ENCODE measurements at places on chromosomes 16 and 17.

- DNase-seq: no peak
Observed at GRCh38 chr16:84486126-84486525, 18.3 kb downstream of the MEAK7 start.

DNA sequence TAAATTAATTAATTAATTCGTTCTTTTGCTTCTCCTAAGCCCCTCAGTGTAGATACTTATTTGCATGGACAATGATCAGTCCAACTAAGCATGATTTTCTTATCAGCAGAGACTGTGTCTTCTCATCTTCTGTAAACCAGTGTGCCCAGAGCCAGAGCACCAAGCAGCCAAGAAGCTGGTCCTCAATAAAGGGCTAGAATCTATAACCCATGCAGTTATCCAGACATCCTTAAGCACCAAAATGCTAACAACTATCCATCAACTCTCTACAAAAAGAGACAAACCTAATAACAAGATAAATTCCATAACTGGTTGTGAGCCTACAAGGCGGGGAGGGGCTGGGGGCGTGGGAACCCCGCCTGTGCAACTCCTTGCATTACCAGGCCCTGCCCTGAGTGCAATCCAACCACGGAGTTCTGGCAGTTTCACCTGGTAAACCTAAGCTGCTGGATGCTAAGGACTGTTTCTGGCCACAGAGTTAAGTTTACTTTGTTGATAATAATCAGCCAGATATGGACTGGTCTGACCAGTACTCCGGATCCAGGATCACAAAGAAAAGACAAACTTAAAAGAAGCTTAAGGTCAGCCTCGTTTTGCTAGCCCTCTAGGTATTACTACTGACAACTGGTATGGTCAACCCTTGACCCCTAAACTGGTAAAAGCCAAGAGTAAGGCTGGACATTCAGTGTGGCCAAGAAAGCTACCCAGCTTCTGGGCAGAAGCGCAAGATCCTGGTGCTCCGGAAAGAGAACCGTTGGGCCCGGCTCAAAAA is 51.5 kb downstream of the ZFHX3 start:
- no peak for DNase-seq

DNA sequence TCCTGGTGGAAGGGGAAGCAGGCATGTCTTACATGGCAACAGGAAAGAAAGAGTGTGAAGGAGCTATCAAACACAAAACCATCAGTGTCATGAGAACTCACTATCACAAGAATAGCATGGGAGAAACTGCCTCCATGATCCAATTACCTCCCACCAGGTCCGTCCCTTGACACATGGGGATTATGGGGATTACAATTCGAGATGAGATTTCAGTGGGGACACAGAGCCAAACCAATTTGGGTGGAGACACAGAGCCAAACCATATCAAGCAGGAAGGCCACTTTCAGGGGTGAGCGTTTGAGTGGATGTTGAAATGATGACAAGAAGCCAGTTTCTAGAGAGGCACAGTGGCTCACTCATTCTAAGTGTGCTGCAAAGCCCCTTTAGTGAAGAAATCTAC is 143.8 kb downstream of the CPPED1 start:
- no peak for DNase-seq

DNA sequence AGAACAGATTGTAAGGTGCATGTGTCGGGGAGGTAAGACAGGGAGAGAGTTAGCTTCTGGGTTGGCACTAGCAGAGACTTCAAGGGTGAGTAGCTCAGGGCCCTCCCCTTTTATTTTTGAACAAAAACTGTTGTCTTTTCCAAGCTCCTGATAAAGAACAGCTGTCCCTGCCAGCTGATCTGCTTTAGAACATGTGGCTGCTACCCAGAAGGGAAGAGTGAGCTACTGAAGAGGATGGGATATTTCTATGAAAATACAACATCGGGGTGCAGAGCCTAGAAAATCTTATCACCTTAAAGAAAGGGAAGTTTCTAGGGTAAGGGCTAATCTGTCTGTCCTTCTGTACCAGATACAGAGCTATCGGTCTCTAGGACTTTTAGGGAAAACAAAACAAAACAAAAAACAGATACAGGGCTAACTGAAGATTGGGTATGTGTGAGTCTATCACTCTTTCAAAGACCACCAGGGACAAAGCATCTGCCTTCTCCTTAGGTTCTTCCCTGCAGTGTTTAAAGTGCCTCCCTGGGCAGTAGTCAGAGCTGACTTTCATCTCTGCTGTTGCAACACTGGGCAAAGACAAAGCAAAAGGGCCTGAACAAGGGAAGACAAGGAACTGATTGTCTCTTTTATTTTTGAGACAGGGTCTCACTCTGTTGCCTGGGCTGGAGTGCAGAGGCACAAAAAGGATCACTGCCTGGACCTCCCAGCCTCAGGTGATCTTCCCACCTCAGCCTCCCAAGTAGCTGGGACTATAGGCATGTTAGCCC is 5.0 kb upstream of the DHRS13 start:
- no peak for DNase-seq

- peak; percentile 55 for DNase-seq
Observed at GRCh38 chr17:40168262-40168832, 8.9 kb upstream of the RAPGEFL1 start.

DNA sequence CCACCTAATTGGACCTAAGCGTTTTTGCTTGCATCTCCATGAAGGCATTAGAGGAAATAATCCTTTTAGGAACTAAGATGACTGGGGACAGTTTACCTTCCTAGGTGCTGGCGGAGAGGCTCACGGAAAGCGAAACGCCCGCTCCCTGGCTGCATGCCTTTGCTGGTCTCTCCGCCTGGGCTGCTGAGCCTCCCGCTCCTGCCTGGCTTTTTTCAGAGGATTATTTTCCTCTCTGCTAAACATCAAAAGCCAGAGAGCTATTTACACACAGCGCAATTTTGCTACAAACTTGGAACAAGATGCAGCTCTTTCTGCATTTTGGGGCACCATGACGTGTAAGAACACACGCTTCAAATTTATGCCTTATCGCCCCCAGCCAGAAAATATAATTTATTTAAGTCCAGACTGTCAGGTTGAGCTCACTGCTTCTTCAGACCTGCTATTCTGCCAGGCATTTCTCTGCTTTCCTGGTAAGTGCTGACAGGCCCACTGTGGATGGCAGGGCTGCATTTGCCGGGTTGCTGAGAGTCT is 124.4 kb downstream of the SPACA3 start:
- no peak for DNase-seq

DNA sequence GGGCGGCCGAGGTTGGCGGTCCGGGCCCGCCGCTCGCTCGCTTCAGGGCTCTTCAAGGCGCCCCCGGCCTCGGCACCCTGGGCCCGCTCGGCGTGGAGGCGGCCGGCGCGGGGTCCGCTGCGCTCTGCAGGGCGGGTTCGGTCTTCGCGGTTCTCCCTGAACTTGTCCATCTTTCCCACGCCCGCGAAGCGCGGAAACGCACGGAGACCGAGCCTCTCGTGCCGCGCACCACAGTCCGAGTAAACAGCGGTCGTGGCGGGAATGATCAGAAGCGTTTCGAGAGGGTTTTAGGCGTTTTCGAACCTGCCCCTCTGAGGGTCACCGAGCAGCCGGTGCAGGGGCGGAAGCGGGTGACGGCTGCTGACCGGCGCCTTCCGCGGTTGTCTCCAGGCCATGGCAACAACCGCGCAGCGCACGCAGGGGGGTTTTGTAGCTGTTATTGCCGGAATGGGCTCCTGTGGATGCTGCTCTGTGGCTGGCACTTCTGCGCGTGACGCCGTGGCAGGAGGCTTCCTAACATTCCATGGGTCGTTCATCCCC is 414 bp downstream of the NARF start:
- peak; percentile 48 for DNase-seq

DNA sequence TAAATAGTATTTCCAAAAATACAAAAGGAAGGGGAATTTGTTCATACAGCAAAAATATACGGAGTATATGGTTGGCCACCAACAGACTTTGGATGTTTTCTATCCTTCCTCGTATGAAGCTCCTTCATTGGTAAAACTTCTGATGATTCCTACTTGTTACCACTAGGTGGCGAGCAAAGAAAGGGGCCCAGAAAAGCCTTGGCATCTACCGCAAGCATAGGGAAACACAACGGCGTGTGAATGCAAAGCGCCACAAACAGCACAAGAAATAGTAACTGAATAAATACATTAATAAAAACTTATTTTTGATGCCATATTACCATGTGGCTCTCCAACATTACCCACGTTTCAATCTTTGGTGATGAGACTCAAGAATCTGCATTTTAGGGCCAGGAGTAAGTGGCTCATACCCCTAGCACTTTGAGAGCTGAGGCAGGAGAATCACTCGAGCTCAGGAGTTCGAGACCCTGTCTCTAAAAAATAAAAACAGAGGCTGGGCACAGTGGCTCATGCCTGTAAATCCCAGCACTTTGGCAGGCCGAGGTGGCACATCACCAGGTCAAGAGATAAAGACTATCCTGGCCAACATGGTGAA is 34.5 kb downstream of the YWHAE start:
- peak; percentile 64 for DNase-seq

- no peak for DNase-seq
Observed at GRCh38 chr16:81928271-81928918, 82.9 kb downstream of the SDR42E1 start.

GRCh38 chr16:31187808-31188189 is 7.9 kb downstream of the FUS start:
- no peak for DNase-seq

GRCh38 chr17:73261617-73261951 is at the start of gene CPSF4L:
CPSF4L (minus strand) TSS chr17:73261880; CDS start chr17:73261818, 62 bp downstream.
- no peak for DNase-seq

GRCh38 chr17:61750656-61751055 is 112.7 kb downstream of the BRIP1 start:
- no peak for DNase-seq

Measured in NCI-H2081 (cell line).